ENCODE measurements at places on chromosomes 2 and 18.
A peak's percentile ranks its signal among the peaks of the same experiment; 100 is the strongest.

DNA sequence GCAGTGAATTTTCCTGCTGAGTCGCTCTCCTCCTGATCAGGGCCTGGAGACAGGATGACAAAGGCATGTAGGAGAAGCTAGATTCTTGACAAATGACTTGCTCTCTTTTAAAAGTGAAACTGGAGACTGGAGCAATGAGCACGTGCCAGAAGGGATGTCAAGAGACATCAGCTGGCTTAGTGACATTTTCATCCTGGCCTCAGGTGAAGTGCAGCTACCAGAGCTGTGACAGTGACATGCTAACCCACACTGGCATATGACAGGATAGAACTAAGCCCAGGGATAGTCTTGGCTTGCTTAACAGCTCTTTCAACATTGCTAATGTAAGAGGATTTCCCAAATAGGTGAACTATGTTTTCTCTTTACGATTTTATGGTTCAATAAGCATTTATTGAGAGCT is 757.5 kb upstream of the DDX18 start:
- no peak for ATAC-seq

DNA sequence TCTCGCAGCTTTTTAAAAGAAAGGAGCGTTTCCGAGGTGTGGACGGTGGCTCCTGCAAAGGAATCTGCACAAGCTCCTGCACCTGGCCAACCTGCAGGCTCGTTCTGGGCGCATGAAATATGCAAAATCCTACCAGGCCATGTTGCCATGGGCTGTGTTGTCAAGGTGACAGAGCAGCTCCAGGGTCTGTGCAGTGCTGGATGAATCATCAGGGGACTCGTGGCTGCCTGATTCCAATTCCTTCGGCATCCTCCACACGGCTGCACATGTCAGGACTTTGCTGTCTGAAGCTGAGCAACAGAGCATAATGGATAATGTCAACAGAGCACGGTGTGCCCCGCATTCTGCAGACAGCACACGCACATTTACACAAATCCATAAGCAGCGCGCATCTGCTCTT is 120.5 kb downstream of the EIPR1 start:
- peak; percentile 99 for ATAC-seq

- no peak for ATAC-seq
These were observed 2.0 kb downstream of the IDH1 start for GRCh38 chr2:208252716-208253492.

DNA sequence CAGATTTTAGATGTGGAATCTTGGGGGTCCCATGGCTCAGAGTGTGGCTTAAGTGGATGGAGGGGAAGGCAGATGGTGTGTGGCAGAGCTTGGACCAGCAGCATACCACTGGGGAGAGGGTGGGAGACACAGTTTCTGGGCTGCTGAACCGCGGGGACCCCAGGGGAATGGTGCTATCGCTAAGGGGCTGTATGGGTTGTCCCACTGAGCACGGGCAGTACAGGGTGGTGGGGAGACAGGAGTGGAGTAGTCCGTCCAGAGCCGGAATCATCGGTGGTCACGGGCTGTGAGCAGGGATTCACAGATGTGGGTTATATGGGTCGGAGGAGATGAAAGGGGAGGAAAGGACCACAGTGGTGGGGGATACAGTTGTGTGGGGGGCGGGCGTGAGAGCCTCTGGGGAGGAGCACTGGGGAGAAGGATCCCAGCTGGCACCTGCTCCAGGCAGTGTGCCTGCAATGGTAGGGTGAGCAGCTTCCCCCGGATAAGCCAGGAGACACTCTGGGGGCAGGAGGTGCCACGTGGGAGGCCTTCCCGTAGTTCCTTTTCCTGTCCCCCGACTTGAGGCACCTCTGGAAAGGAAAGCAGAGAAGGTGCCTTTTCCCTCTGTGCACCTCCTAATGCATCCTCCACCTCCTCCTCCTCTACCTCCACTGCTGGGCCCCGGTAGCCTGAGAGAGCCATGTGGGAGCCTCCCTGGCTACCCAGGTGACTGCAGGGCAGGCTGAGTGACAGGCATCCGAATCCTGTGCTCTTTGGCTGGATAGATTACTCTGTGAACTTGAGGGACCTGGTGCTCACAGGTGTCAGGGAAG is 24.9 kb downstream of the IGFBP5 start:
- ATAC-seq = no peak

DNA sequence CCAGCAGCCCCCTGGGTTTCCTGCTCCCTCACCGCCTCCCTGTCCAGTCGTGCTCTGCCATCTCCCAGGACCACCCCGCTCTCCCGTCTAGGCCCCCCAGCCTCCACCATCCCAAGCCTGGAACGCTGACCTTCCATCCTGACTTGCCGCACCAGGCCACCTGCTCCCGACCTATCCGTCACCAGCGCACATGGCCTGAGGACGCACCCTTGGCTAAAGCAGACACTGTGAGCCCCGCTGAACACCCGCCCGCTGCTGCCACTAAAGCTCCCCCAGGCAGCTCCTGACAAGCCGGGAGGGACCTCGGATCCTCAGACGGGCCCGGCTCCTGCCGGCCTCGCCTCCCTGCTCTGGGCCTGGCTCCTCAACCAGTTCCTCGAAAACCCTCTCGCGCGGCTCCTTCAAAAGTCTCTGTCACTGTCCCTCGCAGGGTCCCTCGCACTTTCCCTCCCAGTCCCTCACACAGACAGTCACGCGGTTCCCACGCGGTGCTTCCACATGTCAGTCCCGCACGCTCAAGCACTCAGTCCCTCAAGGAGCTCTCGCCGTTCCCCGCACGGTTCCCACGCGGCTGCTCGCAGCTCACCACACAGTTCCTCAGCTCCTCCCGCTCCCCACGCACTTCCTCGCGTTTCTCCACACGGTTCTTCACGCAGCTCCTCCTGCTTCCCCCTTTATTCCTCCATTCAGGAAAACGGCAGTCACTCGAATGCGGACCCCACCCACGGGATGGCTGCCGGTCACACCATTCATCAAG is 42.4 kb downstream of the KIF1A start:
- ATAC-seq = no peak

DNA sequence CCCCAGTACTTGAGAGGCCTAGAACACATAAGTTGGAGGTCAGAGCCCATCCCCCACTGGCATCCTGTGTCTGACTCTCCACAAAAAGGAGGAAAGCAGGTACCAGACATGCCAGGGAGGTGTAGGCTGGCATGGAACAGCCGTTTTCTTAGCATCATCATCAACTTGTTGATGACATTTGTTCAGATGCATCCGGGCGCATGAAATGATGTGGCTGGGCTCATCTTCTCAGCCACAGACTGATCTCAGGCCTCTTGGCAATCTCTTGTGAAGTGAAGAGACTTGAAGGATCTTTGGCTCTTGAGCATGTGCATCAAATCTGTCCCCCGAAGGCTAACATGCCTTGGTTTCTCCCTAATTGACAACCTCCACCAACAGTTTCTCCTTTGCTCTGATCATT is 243.3 kb downstream of the TSN start:
- no peak for ATAC-seq

DNA sequence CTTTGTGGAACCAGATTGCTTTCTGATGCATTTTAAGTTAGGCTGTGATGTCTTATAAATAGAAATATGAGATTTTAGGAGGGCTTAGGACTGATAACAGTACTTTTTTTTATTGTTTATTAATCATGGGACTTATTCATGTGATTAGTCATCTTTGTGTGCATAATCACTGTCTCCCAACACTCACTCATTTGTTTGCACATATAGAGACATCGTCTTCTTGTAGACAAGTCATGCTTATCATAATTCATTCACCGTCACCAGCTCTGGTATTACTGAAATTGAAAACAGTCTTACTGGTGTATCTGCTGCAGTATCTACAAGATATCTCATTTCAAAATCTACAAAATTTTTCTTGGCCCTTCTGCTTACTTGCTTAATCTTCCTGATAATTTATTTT is 45.8 kb downstream of the WDR7 start:
- peak; percentile 88 for ATAC-seq

- ATAC-seq = no peak
These were observed 821 bp upstream of the EML6 start for GRCh38 chr2:54722641-54723040.

DNA sequence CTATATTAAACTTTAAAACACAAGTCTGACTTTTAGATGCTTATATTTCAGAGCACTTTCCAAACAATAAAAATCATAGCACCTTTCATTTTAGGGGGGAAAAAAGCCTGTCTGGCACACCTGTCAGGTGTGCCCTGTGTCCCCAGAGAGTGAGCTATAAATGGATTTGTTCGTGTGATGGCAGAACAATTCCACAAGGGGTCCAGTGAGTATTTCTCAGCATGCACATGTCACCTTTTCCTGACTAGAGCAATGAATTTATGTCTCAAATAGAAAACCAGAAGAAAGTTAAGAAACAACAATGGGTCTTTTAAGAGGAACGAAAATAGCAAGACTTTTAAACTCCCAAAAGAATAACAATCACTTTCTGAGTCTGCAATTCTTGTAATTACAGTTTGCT is 55.9 kb downstream of the ACVR1C start:
- no peak for ATAC-seq

DNA sequence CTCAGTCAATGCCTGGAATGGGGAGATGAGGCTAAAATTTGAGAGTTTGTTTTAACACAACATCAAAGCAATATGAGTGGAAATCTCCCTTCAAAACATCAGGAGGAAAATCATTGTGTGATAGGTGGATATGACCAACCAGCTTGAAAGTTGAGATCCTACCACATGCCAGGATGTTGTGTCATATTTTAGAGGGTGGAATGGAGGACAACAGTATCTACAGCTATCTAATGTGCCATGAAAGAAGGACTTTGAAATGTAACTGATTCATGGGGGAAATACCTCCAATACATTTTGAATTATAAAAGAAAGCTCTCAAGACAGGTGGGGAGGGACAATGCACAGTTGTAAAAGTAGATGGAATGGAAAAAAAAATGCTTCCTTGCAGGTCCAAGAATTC is 87.8 kb downstream of the SP100 start:
- no peak for ATAC-seq

GRCh38 chr2:228767196-228767595 is 503.9 kb downstream of the PID1 start:
- ATAC-seq = no peak

DNA sequence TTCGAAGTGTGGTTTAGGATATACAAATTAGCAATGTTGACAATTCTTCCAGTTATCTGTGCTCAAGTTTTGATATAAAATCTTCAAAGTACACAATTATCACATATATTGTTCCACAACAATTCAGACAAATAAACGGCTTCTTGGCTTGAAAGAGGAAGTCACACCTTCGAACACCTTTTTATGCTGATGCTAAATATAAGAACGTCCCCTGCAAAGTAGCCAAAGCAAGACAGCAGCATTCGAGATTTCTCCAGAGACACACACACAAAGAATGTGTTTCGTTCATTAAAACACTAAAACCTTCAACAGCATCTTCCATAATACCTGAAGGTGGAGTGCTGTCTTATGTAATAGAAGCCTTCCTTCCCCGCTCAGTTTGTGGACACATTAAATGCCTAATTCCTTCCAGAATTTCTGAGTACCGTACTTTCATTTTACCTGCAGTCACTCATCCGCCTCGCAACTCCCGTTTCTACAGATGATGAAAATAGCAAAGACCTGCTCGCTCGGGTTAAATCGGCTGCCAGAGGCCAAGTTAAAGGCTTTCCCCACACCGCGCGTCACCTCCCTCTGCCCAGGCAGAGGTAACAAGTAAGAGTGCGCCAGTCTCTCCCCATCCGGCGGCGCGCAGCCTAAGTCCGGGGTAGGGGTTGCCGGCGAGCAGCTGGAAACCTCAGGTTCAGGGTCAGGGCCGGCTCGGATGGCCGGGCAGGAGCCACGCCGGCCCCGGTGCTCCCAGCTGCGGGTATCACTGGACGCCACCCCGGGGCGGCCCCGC is 847 bp downstream of the SERPINE2 start:
- peak; percentile 50 for ATAC-seq

DNA sequence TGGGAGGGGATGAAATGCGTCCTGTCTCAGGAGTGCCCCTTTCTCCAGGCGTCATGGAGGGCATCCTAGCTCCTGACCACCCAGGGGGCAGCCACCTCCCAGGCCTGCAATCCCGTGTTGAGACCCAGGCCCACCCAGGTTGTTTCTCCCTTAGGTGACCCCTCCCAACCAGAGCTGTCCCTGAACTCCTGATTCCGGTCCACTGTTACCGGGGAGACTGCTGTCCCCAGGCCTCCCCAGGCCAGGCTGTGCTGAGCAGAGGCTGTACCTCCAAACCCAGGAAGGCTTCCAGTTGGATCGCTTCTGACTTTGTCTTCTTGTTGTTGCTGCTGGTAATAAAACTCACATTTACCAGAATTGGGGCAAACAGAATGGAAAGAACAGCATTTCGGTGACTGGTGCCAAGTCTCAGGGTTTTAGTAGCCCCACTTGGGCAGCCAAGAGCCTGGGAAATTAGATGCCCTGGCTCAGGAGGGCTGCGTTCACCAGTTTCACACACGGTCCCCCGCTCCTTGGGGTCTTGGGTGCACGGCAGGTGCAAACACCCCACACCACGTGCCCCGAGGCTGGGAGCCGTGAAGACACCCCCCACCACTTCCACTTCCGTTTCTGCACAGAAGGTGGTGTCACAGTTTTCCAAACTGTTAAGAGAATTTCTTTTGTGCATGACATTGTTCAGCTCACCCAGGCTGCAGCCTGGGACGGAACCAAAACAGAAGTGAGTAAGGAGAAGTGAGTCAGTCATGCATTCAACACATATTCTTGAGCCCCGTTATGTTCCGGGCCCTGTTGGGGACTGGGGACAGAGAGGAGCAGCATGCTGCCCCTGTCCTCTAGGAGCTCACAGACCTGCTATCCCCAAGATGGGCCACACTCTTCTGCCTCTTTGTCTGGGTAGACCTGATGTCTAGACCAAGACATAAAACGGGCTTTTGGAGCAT is 29.4 kb downstream of the ITM2C start:
- ATAC-seq = peak; percentile 34

GRCh38 chr2:196984903-196985302 is 58.4 kb upstream of the PGAP1 start:
- no peak for ATAC-seq

GRCh38 chr2:136122661-136123060 is 4.7 kb upstream of the CXCR4 start:
- ATAC-seq = no peak

DNA sequence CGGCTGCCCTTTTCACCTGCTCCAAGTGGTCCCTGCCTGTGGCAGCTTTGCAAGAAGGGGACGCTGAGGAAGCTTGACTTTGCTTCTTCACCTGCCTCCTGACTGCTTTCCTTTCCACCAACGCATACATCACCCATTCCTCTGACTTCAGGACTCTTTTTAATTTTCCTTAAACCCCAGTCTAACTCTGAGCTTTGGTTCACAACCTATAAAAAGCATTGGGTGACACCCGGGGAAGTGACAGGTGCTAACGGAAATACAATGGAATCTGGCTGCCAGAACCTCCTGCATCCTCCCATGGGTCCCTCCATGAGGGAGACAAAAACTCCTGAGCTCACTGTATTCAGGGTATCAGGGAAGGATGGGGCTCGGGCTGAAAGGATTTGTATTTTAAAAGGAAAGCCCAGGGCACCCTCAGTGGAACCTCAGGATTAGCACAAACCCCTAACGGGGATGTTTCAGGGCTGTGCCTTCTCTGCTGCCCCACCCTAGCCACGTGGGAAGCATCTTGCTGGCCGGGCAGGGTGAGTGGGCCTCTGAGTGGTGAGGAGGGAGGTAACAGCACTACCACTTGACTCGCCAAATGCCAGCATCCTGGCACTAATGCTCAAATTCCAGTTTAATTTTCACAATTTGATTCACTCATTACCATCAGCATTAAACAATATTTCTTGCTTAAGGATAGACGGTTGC is 284.8 kb downstream of the CELF4 start:
- no peak for ATAC-seq

- ATAC-seq = no peak
These were observed 1474.1 kb upstream of the SLC39A10 start for GRCh38 chr2:194182888-194183287.

Measured in motor neuron (in vitro differentiated cells).